GM18507 (cell line): ENCODE measurements at places on chromosomes 7 and 10.

GRCh38 chr7:84701524-84702306 lies 485.1 kb downstream of the SEMA3D start:
- DNase-seq = no peak

- no peak for DNase-seq
These were observed 190.5 kb downstream of the GLI3 start for GRCh38 chr7:42046483-42046882.

DNA sequence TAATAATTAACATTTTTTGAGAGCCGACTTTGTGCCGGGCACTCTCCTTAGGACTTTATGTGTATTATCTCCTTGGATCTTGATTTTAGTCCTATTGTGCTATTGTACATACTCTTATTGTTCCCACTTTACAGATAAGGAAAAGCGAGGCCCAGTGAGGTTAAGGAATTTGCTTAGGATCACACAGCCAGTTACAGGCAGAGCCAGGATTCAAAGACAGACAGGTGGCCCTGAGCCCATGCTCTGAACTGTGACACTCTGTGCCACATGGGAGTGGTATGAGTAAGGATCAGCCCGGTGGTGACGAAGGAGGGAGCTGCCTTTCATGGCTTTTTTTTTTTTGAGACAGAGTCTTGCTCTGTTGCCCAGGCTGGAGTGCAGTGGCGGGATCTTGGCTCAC lies 15.8 kb upstream of the GNA12 start:
- no peak for DNase-seq

GRCh38 chr10:85557706-85558105 lies 808.9 kb downstream of the GRID1 start:
- no peak for DNase-seq

DNA sequence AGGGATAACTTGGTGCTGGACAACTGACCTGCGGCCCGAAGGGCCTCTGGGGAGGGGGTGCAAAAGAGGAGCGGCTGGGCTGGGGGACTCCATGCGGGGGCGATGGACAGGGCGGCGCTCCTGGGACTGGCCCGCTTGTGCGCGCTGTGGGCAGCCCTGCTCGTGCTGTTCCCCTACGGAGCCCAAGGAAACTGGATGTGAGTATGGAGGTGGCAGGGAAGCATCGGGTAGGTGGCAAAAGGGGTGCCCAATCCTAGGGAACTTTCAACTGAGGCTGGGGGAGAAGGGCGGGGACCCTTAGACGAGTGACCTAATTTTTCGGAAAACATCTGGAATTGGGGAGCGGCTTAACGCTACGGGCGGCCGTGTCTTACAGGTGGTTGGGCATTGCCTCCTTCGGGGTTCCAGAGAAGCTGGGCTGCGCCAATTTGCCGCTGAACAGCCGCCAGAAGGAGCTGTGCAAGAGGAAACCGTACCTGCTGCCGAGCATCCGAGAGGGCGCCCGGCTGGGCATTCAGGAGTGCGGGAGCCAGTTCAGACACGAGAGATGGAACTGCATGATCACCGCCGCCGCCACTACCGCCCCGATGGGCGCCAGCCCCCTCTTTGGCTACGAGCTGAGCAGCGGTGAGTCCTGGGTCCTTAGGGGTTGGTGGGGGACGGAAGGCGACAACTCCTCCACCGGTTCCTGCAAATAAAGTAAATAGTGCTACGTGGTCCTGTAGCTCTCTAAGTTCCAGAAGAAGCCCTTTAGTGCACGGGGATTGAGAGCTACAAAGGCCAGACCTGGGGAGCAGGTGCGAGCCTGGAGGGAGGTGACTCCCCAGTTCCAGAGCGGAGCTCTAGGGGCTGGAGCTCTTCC lies 622 bp downstream of the WNT16 start:
- no peak for DNase-seq

- no peak for DNase-seq
These were observed 28.8 kb upstream of the CUL1 start for GRCh38 chr7:148669927-148670326.

GRCh38 chr10:30411263-30411662 lies 22.7 kb upstream of the MAP3K8 start:
- DNase-seq = no peak

GRCh38 chr7:124196519-124196918 lies 163.7 kb upstream of the TMEM229A start:
- no peak for DNase-seq

GRCh38 chr10:87816163-87816897 lies 1.7 kb downstream of the ATAD1 start:
- DNase-seq = no peak

DNA sequence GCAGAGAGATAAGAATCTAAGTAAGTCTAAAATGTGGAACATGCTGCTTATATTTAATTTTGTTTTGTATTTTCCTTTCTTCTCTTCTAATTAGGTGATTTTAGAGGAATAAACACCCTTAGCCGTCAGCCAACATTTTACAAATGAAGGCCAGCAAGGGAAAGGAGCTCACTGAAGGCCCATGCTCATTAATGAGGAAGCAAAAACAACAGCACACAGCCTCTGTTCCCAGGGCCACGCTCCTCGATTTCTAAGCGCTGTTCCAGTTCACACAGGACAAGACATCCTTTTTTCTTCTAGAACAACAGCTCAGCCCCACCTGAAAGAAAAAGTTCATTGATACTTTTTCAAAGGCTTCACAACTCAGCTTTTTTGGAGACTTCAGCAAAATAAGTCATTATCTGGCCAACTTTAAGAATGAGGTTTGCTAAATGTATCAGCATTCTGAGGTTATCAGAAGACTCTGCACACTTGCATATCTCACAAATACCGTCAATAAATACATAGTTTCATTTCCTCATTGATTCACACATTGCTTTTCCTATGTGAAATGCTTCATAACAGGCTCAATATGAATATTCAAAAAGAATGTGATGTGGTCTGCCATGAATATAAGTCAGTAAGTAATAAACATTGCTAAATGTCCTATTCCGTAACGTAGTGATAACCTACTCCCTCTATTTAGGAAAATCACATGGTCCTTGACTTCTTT lies 34.8 kb upstream of the SFMBT2 start:
- no peak for DNase-seq

DNA sequence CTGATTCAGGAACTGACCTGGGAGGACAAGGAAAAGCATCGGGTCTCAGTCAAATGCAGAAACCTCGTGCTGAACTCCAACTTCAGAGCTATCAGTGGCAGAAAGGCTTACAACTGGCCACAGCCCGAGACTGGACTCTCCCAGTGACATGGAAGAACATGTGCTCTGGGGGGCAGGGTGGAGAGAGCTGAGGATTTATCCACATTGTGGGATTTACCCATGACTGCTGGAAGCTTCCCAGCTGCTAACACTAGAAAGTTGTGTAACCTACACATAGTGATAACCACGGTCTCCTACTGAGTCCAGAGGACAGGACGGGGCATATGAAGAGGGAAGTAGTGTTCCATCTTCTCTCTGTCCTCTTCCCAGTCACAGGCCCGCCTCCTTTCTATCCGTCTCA lies 103.4 kb downstream of the ITIH5 start:
- no peak for DNase-seq

DNA sequence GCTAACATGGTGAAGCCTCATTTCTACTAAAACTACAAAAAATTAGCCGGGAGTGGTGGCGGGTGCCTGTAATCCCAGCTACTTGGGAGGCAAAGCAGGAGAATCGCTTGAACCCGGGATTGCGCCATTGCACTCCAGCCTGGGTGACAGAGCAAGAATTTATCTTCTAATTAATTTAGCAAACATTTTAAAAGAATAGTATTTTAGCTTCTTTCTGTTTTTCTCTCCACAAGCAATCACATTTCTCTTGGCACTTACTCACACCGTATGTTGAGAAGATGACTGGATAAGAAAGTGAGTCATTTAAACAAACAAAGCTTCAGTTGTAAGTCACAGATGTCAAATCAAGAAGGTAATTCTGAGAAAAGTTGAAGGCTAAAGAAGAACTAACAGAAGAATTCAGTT lies 264.0 kb downstream of the ARL4A start:
- DNase-seq = no peak

DNA sequence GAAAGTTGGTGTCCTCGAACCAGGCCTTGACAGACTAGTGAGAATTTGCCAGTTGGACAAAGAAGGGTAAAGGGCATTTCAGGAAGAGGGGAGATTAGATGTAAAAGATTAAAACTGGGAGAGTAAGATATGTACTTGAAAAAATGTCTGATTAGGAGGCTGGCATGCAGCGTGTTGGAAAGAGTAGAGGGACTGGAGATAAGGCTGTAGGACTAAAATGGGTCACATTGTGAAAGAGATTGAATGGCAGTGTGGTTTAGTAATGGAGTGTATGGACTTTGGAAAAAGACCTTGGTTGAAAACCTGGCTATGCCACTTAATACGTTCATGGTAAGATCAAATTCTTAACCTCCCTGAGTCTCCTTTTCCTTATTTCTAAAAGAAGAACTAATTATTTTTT lies 14.1 kb downstream of the CREM start:
- no peak for DNase-seq

DNA sequence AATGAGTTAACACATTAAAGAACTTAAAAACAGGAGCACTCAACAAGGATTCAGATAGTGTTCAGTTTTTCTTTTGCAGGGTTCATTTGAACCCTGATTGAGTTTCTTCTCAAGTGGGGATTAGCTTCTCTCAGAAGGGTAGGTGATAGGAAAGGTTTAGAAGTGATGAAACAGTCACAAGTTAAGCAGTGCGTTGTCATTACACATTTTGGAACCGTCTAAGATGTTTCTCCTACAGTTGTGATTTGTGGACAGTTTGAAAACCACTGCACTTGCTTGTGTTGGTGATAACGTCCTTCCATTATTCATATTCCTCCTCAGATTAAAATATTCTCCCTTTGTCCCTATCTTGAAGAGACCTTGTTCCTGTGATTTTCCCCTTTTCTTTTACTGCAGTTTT lies 2.7 kb downstream of the STMP1 start:
- no peak for DNase-seq

- no peak for DNase-seq
These were observed 234.1 kb downstream of the FOXP2 start for GRCh38 chr7:114648680-114649079.

- DNase-seq = no peak
These were observed 163.7 kb upstream of the AOAH start for GRCh38 chr7:36887969-36888368.

DNA sequence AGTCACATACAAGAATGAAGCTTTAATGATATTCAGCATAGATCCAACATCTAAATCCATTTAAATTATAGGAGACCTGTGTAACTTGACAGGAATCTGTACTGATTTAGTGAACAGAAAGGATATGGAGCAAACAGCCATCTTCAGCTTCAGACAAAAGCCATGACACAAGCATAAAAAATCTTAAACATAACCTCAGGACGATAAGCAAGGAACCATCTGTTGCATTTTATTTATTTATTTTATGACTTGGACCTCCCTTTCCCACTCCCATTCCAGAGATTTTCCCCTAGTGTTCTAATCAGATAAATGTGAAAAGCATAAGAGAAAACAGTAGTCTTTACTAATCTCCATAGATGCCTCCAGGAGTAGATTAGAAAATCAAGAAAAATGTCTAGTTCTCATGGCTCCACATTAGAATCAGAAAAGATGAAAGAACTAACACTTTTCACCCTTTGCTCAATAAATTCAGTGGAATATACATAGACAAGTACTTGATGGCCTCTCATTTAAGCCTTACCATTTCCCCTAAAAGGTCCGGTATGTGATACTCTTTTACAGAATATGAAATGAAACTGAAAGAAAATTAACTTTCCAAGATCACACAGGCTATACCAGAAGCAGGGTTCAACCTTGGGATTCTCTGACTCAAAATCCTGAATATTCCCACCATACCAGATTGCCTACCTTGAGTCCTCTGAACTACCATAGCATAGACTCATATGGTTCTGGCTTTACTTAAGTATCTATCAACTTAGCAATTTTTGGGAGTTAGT lies 15.2 kb downstream of the CACNA2D1 start:
- DNase-seq = no peak

DNA sequence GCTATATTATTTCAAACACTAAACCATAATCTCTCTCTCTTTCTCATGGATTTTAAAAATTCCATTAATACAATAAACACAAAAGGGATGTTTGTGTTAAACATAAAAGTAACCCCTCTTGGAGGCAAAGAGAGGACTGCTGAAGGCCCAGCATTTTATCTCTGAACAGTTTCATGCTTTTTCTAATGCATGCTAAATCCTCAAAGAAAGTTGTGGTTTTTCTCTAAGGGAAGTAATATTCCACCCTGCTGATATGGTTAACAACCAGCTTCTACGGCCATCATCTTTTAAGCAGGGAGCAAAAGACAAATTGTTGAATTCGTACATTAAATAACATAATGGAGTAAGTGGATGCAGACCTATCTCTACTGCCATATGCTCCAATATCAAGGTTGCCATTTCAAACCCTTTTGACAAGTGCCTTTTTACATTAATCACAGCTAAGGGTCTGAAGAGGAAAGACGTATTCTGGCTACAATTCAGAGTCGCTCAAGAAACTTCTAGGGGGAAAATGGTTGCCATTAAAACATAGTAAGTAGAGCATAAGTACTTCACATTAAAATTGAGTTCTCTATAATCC lies 103.1 kb downstream of the SLC25A13 start:
- DNase-seq = no peak

DNA sequence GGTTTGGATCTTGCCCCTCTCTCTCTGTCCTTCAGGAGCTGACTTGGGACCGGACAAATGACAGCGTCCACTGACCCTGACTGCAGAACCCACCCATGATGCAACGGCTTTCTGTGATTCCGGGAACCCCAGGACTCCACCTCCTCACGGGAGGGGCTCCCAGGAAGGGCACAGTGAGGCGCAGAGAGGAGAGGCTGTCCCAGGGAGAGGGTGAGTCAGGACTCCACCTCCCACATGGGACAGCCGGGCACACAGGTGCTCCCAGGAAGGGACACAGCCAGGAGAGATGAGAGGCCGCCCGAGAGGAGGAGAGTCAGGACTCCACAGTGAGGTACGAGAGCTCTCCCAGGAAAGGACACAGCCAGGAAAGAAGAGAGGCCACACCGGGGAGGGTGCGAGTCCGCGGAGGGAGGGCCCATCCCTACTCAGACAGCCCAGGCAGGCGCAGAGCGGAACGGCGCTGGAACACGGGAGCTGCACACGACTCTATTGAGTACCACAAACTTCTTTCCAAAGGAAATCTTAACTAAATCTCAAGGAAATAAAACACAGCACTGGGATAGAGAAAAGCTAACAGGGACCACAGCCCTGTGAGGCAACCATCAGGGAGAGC lies 162.5 kb downstream of the MAD1L1 start:
- no peak for DNase-seq

- DNase-seq = no peak
These were observed 92.0 kb downstream of the BBS9 start for GRCh38 chr7:33221390-33221789.

GRCh38 chr10:48844616-48845015 lies 95.0 kb downstream of the LRRC18 start:
- DNase-seq = no peak

- DNase-seq = no peak
These were observed 123.1 kb downstream of the CLEC2L start for GRCh38 chr7:139646566-139646965.

GRCh38 chr7:29879609-29880008 lies 73.3 kb downstream of the WIPF3 start:
- no peak for DNase-seq
